WERI-Rb-1 (cell line): ENCODE measurements at places on chromosomes 1 and 21.

DNA sequence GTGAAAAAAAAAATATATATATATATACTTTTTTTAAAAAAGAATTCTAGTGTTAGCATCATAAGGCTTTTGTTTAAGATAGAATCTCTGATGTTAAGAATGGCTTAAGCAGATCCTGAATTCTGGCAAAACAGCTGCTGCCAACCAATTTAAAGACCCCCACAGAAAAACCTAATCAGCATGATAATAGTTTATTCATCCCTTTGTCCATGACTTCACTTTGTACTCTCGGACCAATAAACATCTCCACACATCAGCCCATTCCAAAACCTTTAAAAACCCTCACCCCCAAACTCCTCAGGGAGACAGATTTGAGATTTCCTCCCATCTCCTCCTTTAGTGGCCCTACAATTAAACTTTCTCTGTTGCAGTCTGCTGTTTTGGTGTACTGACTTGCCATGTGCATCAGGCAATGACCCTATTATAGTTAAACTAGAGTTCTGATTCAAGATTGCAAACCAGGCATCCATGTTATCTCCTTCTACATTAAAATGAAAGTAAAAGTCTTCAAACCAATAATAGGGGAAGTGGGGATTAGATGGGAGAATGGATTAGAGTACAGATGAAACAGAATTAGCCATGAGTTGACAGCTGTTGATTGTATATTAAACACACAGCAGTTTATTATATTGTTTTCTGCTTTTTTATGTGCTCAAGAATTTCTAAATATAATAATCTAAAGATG is 9.8 kb upstream of the PHTF1 start:
- no peak for DNase-seq

GRCh38 chr1:147235822-147236221 is 6.7 kb upstream of the CHD1L start:
- DNase-seq, result no peak

DNA sequence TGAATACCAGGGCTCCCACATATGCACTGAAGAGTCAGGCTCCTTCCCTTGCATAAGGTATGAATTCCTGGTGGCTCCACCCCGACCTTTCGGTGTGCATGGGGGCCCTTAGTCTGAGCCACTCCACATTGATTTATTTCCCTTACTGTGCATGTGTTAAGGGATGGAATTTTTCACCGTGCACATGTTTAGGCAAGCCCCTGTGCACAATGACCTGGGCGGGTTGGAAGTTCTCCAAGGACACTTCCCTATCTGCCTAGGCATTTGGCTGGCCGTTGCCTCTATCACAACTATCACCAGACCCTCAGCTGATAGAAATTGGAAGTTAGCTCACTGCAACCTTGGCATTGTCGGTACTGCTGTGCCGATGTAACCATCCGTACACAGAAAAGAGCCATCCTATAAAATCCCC is 9.7 kb downstream of the S100A6 start:
- no peak for DNase-seq

DNA sequence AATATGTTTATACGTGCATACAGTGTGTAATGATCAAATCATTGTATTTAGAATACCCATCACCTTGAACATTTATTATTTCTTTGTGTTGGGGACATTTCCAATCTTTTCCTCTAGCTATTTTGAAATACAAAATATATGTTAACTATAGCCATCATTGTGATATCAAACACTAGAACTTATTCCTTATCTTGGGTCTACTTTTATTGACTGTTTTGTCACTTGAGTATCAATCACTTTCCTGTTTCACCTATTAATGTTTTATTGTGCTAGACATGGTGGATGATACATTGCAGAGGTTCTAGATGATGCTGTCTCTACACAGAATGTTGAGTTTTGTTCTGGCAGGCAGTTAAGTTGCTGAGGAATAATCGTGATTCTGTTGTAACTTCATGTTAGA is 45.9 kb downstream of the STXBP3 start:
- DNase-seq, result no peak

DNA sequence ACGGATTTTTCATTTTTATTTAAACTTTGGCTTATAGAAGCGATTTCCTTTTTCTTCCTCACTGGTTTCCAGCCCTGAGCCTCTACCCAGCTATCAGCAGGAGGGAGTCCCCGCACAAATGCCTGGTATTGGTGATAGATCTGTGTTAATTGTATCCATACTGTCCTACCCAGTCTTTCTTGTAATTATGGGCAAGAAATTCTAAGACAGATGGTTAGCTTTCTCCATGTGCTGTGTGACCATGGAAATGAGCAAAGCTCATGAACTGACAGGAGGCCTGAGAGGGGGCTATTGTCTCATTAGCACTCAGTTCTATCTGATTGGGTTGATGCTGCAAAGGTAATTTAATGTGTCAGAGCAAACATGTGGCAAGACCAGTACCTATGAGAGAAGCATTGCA is 108.1 kb upstream of the IVNS1ABP start:
- DNase-seq, result no peak
